ENCODE measurements at places on chromosomes 13 and 19.

DNA sequence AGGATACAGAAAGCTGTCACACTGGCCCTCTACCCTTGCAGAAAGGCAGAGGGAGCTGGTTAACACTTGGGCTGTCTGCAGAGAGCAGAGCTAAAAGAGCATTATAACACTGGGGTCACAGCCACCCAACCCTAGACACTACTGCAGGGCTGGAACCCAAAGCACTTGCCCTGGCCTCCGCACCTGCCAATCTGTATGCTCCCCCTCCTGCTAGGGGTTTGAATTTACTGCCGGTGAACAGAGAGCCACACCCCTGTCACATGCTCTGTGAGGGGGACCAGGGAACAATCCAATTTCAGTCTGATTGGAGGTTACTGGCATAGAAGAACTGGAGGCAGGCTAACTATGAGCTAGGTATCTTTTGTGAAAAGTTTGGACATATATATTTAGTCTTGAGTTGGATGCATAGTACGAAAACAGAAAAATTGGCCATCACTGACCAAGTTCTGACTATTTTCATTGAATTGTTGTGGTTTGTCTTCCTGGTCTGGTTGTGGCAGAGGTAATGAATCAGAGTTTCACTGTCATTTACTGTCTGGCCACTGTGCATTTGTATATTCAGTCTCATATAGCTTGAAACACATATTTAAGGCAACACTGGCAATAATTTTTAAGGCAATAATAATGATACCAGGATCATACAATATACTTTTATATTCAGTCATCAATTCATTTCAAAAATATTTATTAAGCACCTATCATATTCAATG lies 504.3 kb upstream of the ATXN8OS start:
- no peak for DNase-seq

- DNase-seq, result no peak
Measured at GRCh38 chr13:30848332-30849027, 57.6 kb upstream of the MEDAG start.

- DNase-seq, result peak; percentile 19
Measured at GRCh38 chr19:6674868-6675305, 4.9 kb upstream of the TNFSF14 start.

GRCh38 chr19:56217039-56217949 lies 15.2 kb downstream of the ZSCAN5C start:
- peak; percentile 36 for DNase-seq

GRCh38 chr19:35000647-35001501 lies 751 bp downstream of the GRAMD1A start:
- DNase-seq, result peak; percentile 57

DNA sequence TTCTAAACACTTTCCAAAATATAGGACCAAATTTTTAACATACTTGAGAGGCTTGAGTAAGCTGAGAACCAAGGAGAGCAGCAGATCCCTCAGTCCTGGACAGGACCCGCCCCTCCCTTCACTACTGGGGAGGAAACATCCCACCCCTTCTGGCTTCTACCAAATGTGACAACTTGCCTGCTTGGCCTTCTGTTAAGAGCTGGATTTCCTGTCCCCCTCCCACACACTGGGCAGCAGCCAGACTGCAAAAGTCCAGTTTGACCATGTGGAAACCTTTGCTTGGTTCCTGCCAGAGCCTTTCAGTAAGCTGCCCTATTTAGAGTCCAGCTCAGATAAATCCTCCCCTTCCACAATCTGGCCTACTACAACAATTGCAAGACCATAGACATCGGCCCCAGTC lies 84.3 kb downstream of the FGF14 start:
- DNase-seq, result peak; percentile 21

DNA sequence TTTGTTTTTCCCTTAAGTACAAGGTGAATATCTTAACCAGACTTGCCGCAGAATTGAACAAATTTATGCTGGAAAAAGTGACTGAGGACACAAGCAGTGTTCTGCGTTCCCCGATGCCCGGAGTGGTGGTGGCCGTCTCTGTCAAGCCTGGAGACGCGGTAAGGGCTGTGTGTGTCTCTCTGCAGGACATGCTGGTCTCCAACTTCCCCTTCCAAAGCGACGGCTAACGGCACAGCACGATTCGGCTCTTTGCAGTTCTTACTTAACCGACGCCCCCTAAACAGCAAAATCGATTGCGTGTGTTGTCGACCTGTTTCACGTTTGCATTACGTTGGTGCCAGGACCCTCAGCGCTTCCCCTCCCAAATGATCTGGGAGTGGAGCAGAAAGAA lies 73.2 kb downstream of the GGACT start:
- DNase-seq, result no peak

- DNase-seq, result no peak
Measured at GRCh38 chr19:58367698-58368454, 5.3 kb upstream of the ZNF497 start.

GRCh38 chr13:105914291-105915036 lies 621.0 kb downstream of the EFNB2 start:
- DNase-seq, result peak; percentile 91

GRCh38 chr13:31851216-31851615 lies 111.9 kb downstream of the RXFP2 start:
- no peak for DNase-seq

DNA sequence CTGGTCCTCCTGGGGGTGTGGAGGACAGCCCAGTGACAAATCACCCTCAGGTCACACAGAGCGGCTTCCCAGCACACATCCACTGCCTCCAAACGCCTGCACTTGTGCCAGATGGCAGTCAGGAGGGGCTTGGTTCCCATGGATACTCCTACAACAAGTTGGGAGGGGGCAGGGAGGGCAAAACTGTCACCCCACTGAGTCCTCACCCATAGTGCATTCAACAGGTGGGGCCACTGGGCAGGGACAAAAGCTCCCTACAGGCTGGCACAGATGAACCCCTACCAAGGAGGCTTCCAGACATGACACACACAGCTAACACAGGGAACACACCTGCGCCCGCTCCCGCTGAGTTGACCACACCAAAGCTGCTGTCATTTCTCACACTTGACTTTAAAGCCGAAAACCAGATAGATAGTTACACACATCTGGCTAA lies 120.5 kb downstream of the STK24 start:
- DNase-seq, result no peak

DNA sequence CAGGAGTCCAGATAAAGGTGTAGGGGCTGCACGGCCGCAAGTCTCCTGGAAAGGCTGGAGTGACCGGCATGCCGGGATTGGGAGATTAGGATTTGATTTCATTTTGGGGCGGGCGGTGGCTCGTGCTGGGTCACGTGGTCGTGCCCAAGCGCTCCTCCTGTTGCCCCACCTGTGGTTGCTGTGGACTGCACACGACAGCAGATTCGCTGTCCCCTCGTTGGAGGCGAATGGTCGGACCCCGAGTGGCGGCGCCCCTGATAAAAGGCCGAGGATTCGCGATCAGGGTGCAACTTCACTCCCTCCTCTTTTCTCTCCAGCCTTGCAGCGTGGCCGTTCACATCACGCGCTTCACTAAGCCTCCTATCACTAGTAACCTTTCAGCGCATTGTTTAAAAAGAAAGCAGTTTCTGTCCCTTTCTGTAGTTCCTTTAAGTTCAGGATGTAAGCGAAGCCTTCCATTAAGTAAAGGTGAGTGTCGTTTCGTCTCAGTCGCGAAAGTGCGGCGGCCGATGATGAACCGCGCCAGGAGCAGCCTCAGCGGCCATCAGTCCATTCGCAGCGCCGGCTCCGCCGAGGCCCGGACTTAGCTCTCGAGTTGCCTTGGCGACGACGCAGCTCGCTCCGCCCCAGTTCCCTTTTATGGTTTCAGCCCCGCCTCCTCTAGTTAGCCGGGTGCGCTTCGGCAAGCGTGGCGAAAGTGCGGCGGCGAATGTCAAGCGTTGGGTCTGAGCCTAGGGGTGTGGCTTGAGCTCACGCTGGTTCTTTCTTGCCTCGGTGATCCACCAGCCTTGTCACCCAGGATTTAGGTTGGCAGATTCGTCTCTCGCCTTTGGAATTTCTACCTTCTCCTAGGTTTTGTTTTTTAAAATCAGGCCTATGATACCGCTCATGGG lies 1.7 kb upstream of the PPP1R37 start:
- peak; percentile 99 for DNase-seq

DNA sequence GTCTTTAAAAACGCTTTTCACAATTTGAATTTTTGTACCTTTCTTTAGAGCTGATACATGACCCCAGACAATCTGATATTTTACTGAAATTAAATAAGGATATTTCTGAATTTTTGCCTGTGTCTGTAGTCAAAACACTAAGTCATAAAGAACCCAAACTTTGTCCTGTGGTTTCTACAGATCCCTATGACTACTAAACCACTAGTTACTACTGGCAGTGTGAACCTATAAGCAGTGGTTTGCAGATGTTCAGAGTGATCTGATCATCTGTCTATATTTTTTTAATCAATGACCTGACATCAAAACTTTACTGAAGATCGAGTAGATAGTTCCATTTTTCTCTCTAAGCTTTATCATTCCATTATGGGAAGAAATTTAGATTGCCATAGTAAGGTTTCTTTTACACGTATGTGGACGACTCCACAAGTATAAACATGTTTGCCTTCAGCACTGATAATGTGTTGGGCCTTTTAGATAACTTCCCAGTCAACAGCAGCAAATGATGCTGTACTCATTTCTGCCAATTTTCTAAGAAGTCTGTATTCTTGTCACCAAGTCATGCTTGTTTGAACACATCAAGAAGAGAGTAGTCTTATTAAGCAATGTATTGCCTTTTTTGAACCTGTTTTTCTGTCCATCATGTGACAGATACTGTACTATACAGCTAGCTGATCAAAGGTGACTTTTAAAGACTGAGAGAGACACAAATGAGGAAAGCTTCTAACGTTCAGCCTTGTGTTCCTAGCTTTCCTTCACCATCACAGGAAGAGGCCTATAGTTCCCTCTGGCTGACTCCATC lies 21.8 kb downstream of the POLR1D start:
- peak; percentile 32 for DNase-seq
